ENCODE measurements at places on chromosomes 13 and 19. TPM values are rescaled to one million over a fixed set of nuclear protein-coding genes. Genes with fewer than 3 reads are reported as not detected.

DNA sequence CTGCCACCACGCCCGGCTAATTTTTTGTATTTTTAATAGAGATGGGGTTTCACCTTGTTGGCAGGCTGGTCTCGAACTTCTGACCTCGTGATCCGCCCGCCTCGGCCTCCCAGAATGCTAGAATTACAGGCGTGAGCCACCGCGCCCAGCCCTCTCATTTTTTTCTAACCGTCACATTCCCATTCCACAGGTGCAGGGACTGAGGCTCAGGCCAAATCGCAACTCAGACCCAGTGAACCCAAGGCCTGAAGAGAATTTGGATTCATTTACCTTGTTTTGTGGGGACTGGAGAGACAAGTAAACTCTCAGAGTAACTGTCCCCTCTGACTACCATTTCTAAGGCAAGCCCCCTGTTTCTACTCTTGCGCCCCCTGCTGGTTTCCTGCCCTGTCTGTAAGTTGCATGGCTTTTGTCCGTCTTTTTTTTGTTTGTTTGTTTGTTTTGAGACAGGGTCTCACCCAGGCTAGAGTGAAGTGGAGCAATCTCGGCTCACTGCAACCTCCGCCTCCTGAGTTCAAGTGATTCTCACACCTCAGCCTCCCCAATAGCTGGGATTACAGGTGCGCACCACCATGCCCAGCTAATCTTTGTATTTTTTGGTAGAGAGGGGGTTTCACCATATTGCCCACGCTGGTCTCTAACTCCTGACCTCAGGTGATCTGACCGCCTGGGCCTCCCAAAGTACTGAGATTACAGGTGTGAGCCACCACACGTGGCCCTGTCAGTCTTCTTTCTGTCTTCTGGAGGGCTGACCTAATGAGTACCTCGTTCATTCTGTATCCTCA lies 2.3 kb upstream of the STRN4 start:
- DNase-seq = peak; percentile 50

DNA sequence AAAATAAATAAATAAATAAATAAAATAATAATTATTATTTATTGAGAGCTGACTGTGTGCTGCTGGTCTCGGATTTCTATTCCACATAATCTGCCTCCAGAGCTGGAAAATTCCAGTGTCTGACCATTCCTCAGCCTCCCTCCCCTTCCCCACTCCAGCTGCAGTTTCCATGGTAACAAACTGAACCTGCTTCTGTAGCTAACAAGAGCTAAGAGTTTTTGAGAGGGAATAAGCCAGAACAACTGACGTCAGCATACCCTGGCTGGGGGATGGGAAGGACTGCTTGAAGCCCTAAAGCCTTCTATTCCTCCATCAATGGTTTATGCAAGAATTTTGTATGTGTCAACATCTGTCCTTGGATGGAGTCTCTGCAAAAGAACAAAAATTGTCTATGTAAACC lies 26.0 kb upstream of the PEG3 start:
- DNase-seq = no peak

GRCh38 chr13:96996107-96996506 lies 1.8 kb upstream of the OXGR1 start:
- DNase-seq = no peak

DNA sequence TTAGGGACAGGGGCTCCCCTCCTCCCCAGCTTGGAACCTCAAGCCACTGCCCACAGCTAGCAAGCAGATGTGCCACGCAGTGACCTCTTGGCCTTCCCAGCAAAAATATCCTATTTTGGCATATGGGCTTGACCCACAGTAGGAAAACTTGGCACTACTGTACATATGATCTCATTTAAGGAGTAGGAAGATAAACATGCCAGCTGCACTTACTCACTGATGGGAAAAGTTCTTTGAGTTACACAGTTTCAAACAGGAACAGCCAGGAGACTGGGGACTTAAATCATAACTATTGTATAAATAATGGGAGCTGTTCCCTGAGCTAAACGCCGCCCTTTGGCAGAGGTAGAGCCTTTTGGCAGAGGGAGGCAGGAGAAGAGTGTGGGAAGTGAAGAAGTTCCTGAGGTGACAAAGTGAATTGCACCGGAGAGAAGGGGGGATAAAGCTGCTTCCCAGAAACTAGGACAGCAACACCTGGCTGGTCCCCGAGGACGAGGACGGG lies 6.1 kb downstream of the SACS start:
- DNase-seq = peak; percentile 99

DNA sequence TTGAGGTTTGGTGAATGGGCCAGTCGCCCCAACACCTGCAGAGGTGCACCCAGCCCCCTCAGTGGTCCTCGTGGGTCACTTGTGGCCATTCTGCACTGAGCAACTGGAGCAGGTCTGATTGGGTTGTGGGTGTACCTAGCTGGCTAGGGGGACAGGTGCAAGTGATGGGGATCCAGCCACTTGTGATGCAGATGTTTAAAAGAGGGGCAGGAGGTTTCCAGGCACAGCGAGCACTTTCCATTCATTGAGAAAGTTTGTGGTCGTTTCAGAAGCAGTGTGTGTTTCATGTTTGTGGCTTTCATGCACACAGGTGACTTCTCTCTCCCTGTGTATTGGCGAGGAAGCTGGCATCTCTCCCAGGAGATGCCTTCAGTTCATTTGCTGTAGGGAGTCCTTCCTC lies 34.7 kb downstream of the TSSK6 start:
- DNase-seq = no peak

SIPA1L3 gene
- 30.4 TPM for total RNA-seq

Data from LHCN-M2 (cell line).